ENCODE measurements at places on chromosomes 1 and 21. TPM values are rescaled to one million over a fixed set of nuclear protein-coding genes. Genes with fewer than 3 reads are reported as not detected.

The TFF3 gene
- not detected for total RNA-seq

The SLAMF8 gene
- not detected for total RNA-seq

The CFHR4 gene
- total RNA-seq = not detected

The UBE2U gene
- total RNA-seq = 0.11 TPM

The GNAT2 gene
- not detected for total RNA-seq

- DNase-seq = peak; percentile 25
Observed at GRCh38 chr21:16455978-16456377, 726.2 kb downstream of the USP25 start.

DNA sequence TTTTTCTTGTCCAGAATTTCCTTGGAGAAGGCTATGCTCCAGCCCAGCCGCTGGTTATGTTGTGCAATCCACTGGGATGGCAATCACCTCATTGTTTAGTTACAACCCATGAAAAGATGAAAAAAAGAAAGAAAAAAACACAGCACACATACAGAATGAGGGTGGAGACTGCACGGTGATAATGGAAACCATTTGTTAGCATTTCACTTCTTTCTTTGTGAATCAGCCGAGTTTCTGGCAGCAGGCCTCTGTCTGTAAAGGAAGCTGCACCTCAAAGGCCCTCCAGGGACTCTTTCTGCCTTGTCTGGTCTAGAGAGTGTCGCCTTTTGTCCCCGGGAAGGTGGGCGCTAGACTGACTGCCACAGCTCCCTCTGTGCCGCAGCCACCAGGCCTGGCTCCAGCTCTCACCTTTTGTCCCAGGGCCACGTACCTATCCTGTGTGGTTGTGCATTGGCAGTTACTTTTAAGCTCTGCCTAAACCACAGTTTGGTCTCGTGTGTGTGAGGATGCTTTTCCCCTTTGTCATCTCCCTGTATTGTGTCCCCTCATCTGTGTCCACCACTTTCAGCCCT, 35.6 kb downstream of the NGF start:
- peak; percentile 88 for DNase-seq

GRCh38 chr1:89780721-89781120, 40.1 kb upstream of the LRRC8D start:
- no peak for DNase-seq

DNA sequence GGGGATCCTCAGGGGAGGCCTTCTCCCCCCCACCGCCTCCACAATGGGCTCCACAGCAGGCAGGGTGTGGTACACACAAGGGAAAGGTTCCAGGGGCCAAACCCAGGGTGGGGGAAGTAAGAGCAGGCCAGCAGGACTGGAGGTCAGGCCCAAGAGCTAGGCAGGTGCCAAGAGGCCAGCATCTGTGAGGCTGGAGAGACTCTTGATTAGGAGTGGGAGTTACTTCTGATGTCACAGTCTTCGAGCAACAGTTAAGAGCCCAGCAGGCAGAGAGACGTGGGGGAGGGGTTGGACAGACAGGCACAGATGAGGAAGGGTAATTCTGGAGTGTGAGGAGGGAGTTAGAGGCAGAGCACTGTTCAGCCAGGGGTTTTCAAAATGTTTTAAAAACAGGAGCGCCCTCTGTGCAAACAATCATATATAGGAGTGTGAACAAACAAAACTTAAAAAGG, 55.8 kb downstream of the SLC9A1 start:
- peak; percentile 84 for DNase-seq

DNA sequence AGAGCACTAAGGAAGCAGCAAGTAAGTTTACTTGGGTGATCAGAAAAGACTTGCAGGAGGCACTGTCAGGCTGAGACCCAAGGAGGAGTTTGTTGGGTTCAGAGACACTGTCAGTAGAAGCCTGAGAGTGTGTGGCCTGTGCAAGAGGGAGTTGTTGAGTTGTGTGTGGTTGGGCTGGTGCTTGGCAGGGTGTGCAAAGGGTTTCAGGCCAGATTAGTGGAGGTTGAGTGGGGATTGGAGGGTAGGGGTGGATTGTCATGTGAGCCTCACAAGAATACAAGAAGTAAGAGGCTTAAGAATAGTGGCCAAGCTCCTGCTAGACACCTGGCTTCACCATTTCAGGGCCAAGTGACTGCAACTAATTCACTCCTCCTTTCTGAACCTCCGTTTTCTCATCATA, 8.9 kb upstream of the KIF21B start:
- DNase-seq = no peak

DNA sequence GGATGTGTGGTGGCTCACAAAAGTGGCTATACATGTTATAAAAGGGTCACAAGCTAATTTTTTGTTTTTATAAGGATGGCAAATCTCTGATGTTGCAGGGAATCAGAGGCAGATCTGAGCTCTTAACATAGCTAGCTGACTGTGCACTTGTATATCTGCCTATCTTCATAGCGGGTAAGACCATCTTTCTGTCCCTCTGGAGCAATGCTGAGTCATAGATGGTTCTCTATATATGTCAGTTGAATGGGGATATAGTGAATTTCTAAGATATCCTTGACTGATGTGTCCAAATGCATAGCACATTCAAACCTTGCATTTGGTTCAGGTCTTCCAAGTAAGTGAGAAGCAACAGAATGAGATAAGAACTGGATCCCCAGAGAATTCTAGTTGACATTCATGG, 272.6 kb upstream of the PROX1 start:
- no peak for DNase-seq

- no peak for DNase-seq
Observed at GRCh38 chr1:223186800-223187199, 43.8 kb upstream of the TLR5 start.

- peak; percentile 68 for DNase-seq
Observed at GRCh38 chr1:12573015-12573825, 44.8 kb downstream of the DHRS3 start.
